ENCODE measurements at places on chromosomes 16 and 17.
A peak's percentile ranks its signal among the peaks of the same experiment; 100 is the strongest.

DNA sequence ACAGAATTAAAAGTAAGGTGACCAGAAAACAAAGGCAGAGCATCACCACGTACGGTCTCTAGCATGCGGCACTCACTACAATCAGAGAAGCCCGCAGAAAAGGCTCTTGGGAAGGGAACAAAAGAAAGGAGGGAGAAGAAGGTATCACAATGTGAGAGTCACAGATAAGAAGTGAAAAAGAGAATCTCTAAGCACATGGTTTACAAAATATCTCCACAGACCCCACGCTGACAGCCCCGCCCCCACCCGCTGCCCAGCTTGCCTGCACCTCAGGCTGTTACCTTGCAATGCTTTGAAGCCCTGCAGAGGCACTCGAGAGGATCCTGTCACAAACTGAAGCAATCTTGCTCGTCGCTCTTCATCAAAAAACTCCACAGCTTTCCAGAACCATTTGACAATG lies 40.5 kb downstream of the CEP95 start:
- no peak for DNase-seq

DNA sequence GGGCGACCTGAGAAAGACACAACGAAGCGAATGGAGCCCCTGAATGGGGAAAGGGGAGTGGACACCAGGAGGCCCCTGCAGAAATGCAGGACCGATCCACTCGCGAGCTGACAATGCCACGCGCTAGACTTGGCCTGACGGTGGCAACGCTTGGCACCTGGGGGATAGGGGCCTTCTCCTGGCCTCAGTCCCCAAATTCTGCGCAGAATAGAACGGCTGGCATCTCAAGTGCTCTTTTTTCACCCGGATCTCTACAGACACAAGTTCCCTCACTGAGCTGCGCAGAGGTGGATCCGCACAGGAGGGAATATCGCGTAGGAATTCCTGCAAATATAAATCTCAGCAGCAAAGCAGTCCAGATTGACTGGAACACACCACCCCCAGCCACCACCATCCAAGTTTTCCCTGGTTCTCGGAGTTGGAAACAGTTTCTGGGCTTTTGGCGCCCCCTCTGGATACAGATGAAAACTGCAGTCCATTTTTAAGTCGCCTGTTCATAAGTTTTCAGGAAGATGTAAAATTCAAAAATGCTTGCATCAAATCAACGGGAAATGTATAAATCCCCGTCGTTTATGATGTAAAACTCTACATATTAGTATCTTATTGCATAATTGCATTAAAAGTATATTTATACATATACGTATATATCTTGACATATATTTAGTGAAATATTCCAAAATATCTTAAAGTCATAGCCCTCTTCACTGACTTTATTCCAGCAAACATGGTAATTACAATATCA lies 2.3 kb upstream of the SOX9 start:
- peak; percentile 91 for DNase-seq

GRCh38 chr17:54408731-54409130 lies 491.9 kb upstream of the TOM1L1 start:
- DNase-seq: no peak

- no peak for DNase-seq
Measured at GRCh38 chr17:79337053-79337452, 262.4 kb downstream of the ENGASE start.

DNA sequence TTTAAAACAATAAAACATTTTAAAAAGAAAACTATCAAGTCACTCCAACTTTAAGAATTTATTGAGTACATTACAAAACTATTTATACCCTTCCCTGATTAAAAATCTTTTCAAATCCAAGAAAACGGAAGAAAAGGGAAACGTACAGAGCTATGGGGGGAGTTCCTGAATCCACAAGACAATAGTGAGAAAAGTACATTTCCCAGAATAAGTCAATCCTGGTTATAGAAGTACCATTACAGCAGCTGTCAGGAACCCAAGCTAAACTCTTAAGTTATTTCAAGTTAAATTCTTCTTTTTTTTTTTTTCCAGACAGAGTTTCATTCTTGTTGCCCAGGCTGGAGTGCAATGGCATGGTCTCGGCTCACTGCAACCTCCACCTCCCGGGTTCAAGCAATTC lies 45.7 kb downstream of the SPOP start:
- DNase-seq: no peak

GRCh38 chr16:67248401-67249177 lies at the start of gene SLC9A5:
TSS of gene SLC9A5 (plus strand) at chr16:67248979. CDS start at chr16:67249015, 36 bp downstream.
- DNase-seq: no peak

- DNase-seq: no peak
Measured at GRCh38 chr17:43840814-43841213, 6.2 kb upstream of the CD300LG start.

DNA sequence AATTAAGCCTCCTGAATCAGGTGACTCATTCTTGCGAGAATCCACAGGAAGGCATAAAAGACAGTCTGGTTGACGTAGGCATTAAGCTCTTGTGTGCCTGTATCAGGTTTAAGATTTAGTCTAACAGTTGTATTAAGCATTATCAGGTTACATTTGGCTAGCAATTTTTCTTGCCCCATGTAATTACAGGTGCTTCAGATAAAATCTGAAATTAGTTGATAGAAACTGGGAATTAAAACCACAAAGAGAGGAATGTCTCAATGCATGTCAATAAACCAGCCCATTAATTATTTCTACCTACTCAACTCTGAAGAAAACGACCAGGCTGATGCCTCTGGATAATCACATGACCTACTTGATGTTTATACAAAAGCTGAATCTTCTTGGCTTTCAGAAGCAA lies 217.2 kb downstream of the CA10 start:
- DNase-seq: no peak

GRCh38 chr17:46770818-46771560 lies 47.5 kb downstream of the WNT3 start:
- peak; percentile 48 for DNase-seq

GRCh38 chr16:53958341-53958880 lies 254.5 kb downstream of the FTO start:
- no peak for DNase-seq

DNA sequence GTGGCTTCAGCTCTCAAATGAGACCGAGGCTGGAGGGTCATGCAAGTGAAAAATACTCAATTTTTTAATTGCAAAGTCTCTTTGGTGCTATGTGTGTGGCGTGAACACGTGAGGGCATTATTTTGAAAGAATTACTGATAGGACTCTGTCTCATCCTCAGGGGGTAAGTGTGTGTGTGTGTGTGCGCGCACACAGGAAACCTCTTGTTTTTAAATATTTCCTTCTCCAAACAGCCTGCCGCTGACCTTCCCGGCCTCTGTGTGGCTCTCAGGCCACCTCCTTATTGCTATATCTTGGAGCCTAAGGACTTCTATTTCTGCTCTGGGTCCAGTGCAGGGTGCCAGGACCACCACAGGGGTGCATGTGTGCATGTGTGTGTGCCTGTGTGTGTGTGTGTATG lies 99.7 kb downstream of the CMIP start:
- no peak for DNase-seq

DNA sequence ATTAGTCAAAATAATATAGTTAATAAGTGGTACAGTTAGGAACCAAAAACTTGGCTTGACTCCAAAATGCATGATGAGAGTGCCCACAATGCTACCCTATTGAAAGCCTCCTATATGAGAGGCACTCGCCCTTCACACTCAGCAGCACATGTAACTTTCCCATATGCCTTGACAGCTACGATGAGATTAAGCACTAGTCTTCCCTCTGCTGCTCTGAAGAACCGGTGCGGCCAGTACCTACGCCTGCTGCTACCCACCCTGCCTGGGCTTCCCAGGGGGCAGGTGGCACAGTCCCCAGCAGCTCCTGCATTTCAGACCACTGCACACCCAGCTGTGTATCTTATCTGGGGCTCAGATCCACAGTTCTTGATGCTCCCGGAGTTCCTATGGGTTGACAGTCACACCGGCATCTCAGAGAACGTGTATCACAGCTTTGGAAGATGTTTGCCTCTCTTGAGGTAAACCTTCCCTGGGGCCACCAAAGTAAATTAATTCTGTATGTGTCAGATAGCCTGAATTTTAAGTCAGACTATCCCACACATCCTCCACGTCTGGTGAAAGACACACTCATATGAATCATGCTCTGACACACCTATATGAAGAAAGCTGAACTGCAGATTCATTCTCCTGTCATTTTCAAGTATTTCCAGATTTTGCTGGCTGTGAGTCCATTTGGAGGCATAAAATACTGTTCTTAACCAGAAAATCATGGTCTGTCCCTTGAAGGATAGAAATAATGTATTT lies 77.8 kb downstream of the MYH10 start:
- peak; percentile 55 for DNase-seq

DNA sequence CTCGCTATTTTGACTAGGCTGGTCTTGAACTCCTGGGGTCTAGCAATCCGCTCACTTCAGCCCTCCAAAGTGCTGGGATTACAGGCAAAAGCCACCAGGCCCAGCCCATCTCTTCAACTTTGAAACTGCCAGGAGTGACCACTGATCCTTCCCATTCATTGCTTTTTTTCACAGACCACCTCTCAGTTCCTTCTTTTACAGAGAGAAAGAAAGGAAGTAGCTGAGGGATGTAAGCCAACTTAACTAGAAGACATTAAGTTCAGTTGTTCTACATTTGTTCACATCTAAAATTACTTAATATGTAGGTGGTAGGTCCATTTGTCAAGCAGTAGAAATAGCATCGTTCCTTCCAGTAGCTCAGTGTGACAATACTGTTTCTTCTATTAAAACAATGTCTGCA lies 219.8 kb downstream of the STX8 start:
- no peak for DNase-seq

GRCh38 chr16:57525761-57526160 lies 10.6 kb downstream of the CCDC102A start:
- DNase-seq: no peak

GRCh38 chr16:21989751-21990150 lies 11.2 kb downstream of the PDZD9 start:
- DNase-seq: no peak

DNA sequence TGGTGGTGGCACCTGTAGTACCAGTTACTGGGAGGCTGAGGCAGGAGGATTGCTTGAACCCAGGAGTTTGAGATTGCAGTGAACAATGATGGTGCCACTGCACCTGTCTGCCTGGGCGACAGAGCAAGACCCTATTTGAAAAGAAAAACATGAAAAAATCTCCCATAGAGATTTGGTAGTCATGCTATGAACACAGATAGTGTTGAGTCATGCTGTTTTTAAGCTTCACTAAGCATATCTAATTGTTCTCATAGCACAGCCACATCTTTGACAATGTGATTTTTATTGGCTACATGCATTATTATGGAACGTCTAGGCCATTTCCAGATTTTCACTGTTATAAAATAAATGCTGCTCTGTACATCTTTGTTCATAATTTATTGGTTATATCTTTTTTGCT lies 6.0 kb downstream of the IL34 start:
- peak; percentile 25 for DNase-seq

GRCh38 chr16:66043326-66043725 lies 323.2 kb upstream of the CDH5 start:
- DNase-seq: no peak

DNA sequence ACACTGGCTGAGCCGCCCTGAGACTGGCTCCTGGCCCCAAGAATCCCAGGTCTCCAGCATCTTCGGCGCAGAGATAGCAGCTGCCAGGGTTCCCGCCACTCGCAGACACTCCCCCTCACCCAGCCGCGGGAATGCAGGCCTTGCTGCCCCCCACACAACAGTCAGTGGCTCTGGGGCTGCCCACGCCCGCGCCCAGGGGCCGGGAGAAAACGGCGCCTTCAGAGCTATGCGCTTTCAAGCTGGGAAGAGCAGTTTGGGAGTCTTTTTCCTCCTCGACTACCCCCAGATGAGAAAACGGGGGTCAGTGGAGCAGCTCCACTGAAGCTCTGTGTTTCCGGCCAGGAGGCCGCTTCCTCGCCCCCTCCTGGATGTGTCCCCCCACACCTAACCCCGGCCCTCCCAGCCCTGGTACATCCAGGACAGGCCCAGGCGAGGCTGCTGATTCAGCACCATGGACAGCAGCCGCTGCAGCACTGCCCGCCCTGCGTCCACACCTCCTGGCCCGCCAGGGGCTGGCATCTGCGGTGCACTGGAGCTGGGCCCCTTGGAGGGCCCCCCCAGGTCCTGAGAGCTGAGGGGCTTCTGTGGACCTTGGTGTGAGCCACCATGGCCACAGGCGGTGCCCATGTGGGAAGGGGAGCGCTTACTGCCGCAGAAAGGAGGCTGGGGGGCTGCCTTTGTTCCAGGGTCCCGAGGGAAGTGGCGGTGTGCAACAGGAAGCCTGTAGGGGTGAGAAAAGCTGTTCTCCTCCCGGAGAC lies 35.7 kb downstream of the CACNA1H start:
- DNase-seq: peak; percentile 7

DNA sequence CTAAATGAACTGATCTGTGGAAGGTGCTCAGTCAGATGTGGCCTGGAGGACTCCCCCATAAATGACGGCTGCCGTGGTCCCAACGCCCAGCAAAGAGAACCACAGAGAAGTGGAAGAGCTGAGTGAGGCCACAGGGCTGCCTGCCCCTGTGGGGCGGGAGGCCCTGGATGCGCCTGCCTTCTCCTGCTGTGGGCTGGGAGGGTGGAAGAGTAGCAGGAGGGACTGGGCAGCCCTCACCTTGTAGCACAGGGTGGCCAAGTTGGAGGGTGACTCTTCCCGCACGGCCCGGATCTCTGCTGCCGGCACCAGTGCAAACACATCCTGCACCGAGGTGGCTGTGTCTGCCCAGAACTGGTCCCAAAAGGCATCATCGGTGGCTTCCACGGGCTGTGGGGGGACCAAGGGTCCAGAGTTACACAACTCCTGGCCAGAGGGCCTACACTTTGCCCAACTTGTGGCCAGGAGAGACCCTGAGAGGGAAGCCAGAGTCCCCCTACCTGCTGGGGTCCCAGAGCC lies 8.3 kb downstream of the HID1 start:
- no peak for DNase-seq

- no peak for DNase-seq
Measured at GRCh38 chr17:76678330-76678729, 32.4 kb downstream of the MXRA7 start.

GRCh38 chr16:1221628-1222552 lies 3.2 kb downstream of the TPSG1 start:
- DNase-seq: no peak

DNA sequence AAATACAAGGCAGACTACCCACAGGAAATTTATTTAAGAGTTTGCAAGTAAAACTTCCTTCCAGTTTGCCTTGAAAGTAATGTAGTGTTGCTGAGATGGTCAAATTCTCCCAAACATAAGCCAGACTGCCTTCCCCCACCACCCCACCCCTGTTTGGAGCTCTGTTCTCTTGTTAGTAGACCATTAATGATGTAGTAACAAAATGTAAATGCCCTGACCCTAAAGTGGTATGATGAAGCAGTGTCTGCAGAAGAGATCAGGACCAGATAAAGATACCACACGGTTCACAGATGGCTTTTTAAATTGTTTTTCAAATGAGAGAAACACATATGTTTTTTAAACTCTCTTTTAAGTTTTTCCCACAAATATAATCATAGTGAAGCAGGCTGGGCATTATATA lies 136.4 kb upstream of the TMEM97 start:
- no peak for DNase-seq

Data from fibroblast of lung (primary cell).